DMS79 (cell line): ENCODE measurements at places on chromosomes 1 and 21.

DNA sequence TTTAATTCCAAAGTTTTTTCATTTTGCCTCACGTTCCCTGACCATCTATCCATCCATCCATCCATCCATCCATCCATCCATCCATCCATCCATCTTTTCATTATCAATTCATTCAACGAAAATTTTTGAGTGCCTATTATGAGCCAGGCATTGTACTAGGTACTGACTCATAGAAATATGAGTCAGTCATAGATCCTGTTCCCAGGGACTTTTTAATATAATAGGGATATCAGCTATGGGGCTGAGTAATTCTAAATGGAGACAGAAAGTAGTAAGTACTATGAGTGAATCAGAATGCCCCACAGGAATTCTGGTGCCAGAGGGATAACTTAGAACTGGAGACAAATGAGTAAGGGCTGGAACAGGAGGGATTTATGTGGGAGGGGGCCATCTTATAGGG lies 49.8 kb upstream of the GNG12 start:
- no peak for DNase-seq

GRCh38 chr1:87795615-87796337 lies 467.1 kb downstream of the LMO4 start:
- no peak for DNase-seq

GRCh38 chr21:28771790-28772501 lies 220.7 kb downstream of the LTN1 start:
- DNase-seq: no peak

DNA sequence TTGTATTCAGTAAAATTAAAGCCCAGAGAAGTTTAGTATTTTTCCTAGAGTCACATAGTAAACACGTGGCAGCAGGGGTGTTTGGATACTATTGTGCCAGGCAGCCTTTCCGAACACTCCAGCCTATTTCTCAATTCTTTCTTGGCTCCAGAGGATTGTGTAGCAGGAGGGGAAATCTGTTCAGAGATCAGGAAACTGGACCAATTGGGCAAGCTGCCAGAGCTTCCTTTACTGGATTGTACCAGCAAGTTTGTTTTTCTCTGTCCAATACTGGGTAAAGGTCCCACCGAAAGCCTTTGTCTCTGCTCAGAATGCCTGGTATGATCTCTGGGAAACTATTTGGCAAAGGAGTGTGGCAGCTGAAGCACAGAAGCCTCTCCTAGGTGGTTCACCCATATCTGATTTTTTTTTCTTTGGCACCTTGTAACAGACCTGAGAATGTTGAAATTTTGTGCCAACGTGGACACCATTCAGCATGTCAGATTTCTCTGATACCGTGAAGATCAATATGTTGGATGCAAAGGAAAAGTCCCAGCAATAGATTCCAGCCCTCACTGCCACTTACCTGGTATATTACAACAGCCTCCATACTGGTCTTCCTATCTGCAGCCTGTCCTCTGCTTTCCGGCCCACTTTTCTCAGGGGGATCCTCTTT lies 126.2 kb downstream of the FGGY start:
- DNase-seq: no peak

GRCh38 chr1:12654004-12654567 lies 10.2 kb downstream of the AADACL4 start:
- no peak for DNase-seq

GRCh38 chr1:87816646-87817045 lies 488.0 kb downstream of the LMO4 start:
- DNase-seq: no peak

DNA sequence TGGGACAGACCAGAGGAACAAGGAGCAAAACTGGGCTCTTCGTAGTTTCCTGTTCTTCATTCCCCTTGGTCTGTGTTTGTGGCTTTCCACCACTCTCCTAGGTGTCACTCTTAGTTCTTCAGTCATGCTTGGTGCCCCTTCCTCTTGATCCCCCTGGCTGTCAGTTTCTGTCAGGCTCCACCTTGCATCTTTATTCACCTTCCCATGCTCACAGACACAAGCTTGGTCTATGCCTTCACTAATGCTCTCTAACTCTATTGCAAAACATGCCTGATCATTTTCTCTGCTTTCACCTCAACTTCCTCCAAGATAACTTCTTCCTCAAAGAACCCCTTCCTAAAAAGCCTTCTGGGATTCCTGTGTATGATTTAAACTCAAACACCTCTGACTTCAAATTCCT lies 122.9 kb downstream of the GLUL start:
- no peak for DNase-seq

DNA sequence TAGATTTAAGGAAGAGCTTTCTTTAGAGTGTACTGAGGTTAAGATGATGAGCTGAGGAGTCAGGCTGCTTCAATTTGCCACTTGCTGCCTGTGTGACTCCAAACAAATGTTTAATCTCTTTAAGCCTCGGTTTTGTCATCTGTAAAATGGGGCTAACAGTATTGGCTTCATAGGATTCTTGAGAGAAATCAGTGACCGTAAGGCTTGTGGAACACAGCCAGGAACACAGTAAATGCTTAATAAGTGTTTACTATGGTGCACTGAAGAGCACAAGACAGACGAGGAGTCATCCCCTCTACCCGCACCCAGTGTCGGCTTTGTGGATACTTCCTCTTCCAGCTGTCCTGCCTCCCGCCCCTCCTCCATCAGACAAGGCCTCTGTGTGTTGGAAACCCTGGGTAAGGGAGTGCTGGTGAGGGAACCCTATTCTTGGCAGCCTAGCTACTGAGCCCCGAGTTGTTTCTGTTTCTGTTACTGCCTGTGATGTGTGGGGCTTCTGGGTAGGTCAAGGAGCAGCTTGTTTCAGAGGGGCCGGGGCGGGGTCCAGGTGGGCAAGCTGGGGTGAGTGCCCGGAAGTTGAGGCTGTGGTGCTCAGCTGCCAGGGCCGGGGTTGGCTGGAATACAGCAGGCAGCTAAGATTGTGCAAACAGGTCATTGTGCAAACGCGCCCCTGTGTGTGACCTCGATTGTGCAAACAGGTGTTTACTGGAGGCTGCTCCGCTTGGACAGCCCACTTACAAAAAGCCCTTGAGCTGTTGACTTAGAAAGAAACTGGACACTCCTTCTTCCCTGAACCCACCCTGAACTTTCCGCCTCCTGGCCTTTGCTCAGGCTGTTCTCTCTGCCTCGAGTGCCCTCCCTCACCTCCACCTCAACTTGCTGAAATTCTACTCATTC lies 4.0 kb upstream of the CSF3R start:
- DNase-seq: no peak

GRCh38 chr1:184647471-184647870 lies 107.2 kb downstream of the EDEM3 start:
- DNase-seq: no peak

DNA sequence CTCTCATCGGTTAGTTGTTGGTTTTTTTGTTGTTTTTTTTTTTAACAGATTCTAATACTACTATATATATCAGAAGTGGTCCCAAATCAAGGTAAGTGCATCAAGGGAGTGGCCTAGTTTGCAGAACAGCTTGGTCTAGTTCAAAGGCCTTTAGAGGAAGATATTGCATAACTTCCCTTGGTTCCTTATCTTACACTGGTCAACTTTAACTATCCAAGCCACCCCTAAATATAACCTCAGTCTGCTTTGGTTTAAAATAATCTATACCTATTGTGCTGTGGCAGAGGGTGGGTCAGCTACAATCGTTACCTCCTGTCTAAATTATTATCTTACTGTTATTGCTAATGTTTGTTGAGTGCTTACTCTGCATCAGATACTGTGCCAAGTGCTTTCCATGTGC lies 6.9 kb downstream of the S100A12 start:
- DNase-seq: no peak

GRCh38 chr21:40841524-40842196 lies 5.3 kb downstream of the DSCAM start:
- DNase-seq: peak; percentile 83

DNA sequence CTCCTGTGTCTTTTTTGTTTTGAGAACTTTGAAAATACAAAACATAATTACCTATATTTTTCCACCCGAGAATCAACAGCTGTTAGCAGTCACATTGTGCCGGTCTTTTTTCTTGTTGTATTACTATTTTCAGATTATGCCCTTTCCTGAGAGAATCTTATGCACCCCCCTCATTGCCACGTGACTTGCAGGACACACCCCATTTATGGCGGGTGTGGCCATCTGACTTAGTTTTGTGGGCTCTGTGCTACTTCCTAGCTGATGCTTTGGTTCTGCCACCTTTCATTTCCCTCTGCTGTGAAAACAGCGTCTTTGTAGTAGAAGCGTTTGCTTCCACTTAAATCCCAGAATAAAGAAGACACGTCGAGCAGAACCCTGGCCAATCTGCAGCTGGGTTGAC lies 82.8 kb upstream of the SOX13 start:
- no peak for DNase-seq

- DNase-seq: no peak
These were observed 918 bp upstream of the RASAL2 start for GRCh38 chr1:178092878-178093493.

- DNase-seq: no peak
These were observed 19.0 kb upstream of the DOCK7 start for GRCh38 chr1:62706985-62707743.

- no peak for DNase-seq
These were observed 155.2 kb downstream of the DMRTA2 start for GRCh38 chr1:50268049-50268448.

- DNase-seq: no peak
These were observed 393 bp downstream of the LYSMD1 start for GRCh38 chr1:151165281-151165737.

DNA sequence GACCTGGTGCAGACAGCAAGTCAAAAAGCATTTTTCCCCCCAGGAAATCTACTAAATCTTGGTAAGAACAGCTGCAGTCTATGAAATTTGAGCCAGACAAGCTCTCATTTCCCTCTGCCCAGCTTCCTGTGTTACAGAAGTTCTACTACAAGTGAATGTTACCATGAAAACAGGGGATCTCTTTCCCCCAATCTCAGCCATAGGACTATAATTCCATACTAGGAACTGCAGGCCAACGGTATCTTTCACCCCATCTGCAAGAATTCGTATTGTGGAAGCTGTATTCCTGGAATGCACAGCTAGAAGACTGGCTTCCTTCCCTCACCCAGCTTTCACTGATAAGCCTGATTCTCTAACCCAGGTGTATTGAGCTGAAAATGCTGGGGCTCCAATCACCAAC lies 1655.4 kb downstream of the BRINP3 start:
- DNase-seq: no peak

DNA sequence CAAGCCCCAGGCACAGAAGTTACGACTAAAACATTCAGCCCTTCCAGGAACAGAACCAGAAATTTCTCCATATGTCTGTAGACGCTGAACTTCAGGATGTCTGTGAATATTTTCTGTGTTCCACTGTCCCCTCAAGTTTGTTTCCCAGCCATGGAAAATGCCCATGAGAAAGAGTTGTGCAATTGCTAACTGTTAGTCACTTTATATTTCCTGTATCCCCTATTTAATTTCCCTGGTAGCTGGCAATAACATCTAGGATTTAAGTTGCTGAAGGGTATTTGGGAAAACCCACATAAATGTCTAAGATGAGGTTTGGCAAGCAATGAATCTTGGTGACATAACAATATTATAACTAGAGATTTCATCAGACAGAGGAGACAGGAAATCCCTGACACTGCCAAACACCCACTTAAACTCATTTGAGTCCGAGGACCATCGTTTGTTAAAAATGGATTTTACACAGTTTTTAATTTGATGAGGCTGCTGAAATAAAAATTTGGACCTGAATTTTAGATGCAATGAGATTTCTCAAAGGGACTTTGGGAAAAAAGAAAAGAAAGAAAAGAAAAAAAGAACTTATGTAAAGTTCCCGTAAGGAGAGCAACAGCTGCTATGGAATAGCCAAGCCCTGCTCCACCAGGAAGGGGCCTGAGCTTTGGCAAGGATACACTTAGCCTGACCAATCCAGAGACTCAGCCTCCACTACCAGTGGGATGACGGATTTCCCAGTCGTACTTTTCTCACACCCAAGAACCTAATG lies 21.8 kb upstream of the ERRFI1 start:
- DNase-seq: no peak

DNA sequence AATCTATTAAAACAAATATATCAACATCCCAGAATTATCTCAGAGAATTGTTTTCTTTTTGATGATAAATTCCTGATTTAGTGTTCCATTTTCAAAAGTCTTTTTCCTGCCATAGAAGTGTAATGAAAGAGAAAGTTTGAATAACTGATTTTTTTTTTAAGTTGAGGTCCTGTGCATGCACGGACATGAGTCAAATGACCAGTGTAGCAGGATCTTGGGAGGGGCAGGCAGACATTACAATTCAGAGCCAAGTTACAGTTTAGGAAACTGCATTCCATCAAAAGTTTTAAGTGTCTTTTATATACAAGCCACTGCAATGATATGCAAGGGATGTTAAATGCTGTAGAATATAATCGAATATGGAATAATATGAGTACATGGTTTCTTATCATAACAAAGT lies 227.5 kb downstream of the HMCN1 start:
- no peak for DNase-seq

- DNase-seq: no peak
These were observed 66.8 kb upstream of the BCL10 start for GRCh38 chr1:85343213-85343611.

- no peak for DNase-seq
These were observed 1326.5 kb upstream of the B3GALT2 start for GRCh38 chr1:194512957-194513356.

DNA sequence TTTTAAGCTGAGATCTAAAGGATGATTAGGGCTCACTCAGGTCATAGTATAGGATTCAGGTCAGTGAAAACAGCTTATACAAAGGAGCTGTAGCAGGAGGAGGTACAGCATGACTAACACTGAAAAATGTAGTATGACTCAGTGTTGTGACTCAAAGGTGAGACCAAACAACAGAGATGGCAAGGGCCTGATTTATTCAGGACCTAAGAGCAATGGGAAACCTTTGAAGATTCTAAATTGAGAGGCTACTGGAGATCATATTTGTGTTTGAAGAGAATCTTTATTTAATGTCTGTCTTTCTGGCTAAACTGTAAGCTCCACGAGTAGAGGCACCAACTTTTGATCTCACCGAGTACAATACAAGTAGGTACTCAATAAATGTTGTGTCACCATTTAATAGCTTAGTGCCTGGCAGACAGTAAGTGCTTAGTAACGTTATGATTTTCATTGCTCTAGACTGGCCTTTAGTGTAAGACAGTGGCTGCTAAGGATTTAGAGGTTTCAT lies 43.5 kb downstream of the PRKAA2 start:
- no peak for DNase-seq

DNA sequence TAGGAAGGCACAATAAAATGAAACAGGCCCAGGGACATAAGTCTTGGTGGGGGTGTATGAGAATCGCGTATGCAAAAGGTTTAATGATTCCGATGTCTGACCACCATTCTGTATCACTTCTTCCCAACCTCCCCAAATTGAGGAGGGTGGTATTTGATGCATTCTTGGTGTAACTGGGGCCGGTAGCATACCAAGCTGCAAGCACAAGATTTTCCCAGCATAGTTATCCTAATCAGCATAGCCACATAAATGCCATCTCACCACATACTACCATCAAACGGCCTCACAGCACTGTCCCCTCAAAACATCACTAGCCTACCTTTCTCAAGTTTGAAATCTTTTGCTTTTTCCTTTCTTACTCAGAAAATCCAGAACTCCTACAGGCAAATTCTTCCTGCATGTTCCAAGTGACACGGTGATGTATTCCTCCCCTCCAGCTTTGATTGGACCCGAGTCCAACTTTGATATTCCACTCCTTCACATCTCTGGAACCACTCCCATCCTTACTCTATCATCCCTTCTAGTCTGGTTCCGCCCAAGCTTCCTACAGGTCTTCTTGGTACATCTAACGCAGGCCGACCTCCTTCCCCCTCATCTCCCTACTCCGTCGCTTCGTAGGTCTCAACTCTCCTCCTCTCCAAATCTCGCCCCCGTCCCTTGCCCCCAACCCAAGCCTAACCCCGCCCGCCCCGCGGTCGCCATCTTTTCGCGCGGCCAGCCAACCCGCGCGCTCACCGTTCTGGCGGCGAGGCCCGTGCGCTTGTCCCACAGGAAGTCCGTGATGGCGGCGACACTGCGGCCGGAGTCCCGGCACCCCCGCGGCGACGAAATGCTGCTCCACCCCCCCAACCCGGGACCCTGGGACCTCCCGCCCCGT lies 600 bp downstream of the CLK2 start:
- peak; percentile 68 for DNase-seq
